ENCODE measurements at places on chromosomes 4 and X.

DNA sequence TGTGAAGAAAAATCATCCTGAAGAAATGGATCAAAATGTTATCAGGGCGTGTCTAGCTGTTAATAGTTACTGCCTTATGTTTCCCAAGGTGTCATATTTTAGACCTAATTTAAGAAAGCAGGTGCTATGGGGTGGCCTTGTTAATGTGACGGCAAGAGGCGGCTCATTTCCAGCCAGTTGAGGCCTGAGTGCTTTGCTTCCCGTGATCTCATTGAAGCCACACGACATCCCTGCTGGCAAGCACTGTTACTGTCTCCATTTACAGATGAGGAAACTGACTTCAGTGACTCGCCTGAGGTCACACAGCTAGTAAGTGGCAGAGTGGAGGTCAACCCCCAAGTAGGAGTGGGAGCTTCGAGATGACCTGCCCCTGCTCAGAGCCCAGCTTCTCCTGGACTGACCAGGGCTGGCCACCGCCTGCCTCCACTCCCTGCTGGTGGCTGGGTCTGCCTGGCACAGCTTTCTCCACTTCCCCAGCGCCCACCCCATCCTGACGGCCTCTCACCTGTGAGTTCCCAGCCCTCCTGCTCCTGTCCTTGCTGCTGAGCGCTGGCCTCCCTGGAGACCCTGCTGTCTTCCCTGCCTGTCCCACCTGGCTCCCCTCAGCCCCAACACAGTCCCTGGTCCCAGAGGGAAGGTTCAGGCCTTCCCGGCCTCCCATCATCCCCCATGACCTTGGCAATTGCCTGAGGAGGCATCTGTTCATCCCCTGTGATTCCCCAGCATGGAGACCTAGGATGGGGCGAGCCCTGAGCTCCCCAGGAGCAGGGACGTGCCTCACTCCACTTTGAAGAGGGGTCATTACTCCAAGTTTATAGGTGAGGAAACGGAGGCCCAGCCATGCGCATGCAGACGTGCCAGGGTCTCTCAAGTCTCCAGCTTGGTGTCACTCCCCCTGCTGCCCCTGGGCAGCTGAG, 47.7 kb upstream of the SORCS2 start:
- DNase-seq, result no peak

GRCh38 chr4:115529126-115529525, 415.7 kb upstream of the NDST4 start:
- DNase-seq, result no peak

DNA sequence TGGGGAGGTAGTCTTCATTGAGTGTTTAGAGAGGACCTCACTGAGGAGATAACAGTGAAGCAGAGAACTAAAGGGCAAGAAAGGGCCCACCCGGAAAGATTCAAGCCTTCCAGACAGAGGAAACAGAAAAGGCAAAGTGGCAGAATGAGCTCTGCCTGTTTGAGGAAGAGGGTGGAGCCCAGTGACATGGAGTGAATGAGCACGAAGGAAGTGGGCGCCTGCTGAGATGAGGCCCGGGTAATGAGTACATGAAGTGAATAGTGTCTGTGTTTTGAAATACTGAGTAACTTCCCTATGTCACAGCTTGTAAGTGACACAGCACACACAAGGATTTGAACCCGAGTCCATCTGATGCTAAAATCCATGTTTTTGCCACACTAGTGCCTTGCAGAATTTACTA, 32.5 kb upstream of the TLR2 start:
- DNase-seq, result peak; percentile 44

DNA sequence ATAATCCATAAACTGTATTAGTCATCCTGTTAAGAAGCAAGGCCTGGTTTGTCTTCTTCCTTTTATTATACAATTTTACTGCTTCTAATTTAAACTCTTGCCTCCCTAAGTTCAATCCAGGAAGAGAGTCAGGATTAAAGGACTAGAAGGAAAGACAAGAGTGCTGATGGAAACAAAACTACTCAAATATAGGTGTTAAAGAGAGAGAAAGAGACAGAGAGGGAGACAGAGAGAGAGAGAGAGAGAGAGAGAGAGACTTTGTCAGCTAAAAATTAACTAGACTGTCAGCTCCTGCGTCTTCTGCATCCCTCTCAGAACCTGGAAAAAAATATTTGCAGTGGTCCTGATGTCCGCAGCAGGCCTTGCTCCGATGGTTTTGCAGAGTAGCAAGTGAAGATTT, 13.5 kb upstream of the FGG start:
- DNase-seq, result no peak

GRCh38 chr4:184887333-184887732, 61.6 kb upstream of the ACSL1 start:
- DNase-seq, result no peak

DNA sequence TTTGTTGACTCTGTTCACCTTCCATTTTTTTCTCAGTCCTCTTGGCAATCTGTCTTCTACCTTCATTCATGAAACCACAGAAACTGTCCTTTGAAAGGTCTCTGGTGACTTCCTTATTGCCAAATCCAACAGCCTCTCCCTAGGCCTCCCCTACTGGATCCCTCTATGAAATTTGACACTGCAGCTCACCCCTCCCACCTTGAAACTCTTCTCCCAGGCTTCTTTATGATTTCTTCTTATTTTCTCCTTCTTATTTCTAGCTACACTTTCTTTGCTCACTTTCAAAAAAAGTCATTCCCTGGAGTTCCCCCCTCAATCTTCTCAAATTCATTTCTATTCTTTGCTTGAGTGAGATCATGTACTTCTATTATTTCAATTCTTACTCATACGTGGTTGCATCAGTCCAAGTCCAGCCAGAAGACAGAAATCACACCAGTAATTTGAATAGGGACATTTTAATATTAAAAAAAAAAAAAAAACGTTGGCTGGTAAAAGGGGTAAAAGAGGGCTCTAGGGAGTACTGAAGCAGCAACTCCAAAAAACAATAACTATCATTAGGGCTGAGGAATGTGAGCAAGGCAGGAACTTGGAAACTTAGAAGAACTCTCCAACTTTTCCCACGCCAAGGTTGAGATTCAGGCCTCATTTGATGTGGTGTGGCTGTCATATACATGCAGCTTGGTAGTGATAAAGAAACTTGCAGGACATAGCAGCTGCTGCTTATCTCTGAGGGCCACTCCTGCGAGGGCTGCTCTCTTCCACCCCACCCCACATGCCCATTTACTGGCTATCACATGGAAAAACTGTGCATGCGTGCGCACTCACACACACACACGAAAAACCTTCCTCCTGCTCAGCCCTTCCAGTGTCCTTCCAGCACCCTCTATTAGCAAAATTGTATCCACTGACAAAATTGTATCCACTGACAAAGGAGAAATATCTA, 169.8 kb upstream of the GALNT7 start:
- no peak for DNase-seq

GRCh38 chr4:173288296-173288695, 45.9 kb downstream of the HMGB2 start:
- peak; percentile 48 for DNase-seq

GRCh38 chr4:17112292-17112659, 213.8 kb upstream of the LDB2 start:
- DNase-seq, result no peak

DNA sequence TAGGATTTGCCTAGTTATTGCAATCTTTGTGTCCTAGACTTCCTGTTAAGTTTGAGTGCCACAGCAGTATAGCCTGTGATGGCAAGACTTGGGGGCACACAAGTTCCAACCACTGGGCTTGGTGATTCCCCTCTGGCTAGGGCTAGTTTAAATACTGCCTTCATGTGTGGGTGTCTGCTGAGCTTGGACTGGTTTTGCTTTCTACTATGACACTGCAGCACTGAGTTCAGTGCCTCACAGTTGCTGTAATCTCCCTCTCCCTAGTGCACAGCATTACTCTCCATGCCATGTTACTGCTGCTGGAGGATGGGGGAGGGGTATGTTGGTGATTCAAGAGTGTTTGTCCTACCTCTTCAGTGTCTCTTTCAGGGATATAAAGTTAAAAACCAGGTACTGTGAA, 379.6 kb downstream of the IL15 start:
- DNase-seq, result no peak

- no peak for DNase-seq
Observed at GRCh38 chr4:8848507-8849265, 23.0 kb downstream of the HMX1 start.

DNA sequence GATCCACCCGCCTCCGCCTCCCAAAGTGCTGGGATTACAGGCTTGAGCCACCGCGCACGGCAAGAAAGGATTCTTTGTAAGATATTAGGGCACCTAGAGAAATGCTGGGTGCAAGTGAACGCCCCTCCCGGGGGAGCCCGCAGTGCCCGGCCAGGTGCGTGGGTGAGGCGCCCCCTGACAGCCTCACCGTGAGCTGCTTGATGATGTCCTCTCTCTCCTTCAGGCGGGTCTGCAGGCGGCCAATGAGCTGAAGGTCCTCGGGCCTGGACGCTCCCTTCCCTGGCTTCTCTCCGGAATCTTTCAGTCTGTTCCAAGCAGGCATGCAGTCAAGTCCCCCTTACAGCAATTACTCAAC, 21.9 kb downstream of the MED28 start:
- no peak for DNase-seq

- no peak for DNase-seq
Observed at GRCh38 chr4:26813698-26814097, 46.9 kb upstream of the STIM2 start.

GRCh38 chr4:69828828-69829227, 31.1 kb downstream of the SULT1E1 start:
- DNase-seq, result no peak

DNA sequence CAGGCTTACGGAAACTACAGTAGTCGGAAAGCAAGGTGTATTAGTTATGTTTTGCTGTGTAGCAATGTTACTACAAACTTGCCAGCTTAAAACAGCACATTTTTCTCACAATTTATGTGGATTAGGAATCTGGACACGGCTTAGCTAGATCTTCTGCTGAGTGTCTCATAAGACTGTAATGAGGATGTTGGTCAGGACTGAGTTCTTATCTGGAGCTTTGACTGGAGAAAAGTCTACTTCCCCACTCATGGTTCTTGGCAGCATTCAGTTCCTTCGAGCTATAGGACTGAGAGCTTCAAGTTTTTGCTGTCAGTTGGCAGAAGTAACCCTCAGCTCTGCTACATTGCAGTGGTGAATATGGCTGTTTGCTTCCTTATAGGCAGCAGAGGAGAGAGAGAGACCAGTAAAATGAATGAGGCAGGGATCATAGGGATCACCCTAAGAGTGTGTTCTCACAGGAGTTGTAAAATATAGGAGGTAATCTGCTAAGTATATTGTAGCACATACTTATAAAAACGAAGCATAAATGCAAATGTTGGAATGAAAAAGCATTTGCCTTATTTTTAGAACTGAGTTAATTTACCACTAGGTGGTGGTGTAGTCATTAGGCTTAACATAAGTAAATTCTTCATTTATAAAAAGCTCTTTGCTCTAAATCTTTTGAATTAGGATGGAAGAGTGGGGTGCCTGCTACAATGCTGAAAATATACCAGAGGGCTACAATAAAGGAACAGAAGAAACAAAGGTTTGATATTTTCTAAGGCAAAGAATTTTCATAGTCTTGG, 38.6 kb downstream of the ALG13 start:
- DNase-seq, result no peak

DNA sequence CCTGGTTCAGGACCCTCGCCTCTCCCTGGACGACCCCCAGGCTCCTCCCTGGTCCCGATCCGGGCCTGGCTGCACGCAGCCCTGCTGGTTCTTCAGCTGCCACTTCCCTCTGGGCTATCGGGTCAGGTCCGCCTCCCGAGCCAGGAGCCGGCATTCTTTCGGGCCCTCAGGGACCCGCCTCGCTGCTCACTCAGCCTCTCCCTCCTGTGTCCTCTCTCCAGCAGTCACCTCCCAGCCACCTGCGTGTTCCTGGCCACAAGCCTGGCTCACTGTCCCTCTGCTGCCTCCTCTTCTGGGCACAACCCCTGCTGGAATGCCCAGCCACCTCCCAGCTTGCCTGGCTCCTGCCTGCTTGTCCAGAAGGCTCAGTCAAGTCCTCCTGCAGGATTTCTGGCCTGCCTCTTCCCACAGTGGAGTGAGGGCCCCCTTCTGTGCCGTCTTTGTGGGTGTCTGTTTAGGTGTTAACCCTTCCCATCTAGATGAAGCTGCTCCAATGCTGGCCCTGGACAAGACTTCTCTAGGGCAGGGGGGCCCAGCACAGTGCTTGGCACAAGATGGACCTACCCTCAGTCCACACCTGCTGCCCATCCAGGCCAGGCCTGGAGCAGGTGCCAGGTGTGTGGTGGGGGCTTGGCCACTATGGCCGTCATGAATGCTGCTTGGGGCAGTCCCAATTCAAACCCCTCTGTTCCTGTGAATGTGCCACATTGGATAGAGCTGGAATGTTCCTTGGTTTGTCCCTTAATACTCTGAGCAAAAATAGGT, 2.2 kb downstream of the WFS1 start:
- no peak for DNase-seq
